ENCODE measurements at places on chromosomes 12 and 14.

DNA sequence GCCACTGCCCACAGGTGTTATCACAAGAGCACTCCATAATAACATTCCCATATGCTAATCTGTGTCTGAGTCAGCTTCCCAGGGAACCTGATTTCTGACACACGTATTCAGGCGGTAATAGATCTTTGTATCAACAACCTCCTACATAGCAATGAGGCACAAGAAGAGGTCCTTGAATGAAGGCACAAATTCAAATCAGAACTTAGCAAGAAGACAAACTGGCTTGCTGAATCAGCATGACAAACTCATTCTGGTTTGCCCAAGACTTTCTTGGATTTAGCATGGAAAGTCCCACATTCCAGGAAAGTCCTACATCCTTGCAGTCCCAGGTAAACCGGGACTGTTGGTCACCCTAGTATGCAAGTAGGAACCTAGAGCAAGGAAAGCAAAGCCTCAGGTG, 33.9 kb upstream of the RNU6-7 start:
- no peak for DNase-seq

- peak; percentile 89 for DNase-seq
Measured at GRCh38 chr12:29783773-29784666, at the start of gene TMTC1. Gene TMTC1, minus strand, starts transcription at chr12:29783942. Its CDS starts 191 bp downstream, at chr12:29783751.

DNA sequence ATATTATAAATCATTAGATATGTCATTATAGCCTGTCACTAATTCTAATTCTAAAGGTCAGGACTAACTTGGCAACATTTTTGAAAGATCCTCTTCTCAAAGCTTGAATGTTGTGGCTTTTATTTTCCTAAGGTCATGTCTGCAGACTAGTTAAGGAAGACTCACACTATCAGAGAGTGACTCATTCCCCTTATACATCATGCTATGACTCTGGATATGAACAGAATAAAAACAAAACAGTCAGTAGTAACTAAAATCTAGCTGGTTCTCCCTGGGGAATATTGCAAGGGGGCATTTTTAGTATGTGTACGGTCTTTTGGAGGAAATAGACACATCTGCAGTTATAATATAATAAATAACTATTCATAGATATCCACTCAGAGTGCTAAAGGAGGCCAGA, 170.6 kb downstream of the SLC2A13 start:
- no peak for DNase-seq

DNA sequence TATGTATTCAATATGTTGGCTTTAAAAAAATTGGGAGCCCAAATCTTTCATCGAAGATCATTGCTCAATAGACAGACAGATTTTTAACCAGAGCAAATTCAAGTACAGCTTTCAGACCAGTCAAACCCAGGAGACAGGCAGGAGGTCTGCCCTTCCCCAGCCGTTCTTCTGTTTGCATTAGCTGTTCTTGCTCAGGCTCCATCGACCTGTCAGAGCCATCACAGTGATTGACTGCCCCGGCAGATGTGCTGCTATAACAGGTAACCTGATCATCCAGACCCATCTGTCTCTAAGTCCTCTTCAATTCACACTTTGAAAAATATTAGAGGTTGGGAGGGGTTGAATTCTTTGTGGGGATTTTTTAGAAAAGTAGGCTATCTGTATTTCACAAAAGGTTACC, 453.5 kb downstream of the FOXG1 start:
- no peak for DNase-seq

GRCh38 chr12:56522411-56523193, 982 bp downstream of the RBMS2 start:
- no peak for DNase-seq

DNA sequence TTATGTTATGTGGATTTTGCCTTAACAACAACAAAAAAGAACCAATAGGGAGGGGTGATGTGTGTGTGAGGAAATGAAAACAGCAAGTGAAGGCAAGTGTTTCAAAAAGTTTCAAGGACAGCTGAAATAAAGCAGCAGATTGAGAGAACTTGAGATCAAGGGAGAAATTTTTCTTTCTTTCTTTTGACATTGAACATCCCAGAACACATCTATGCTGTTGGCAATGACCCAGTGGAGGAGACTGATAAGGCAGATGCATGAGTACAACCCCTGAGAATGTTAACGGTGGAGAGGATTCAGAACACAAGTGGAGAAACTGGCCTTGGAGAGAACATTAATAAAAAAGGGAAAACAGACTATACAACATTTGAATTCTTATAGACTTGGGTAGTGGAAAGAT, 2.9 kb downstream of the LLPH start:
- no peak for DNase-seq

DNA sequence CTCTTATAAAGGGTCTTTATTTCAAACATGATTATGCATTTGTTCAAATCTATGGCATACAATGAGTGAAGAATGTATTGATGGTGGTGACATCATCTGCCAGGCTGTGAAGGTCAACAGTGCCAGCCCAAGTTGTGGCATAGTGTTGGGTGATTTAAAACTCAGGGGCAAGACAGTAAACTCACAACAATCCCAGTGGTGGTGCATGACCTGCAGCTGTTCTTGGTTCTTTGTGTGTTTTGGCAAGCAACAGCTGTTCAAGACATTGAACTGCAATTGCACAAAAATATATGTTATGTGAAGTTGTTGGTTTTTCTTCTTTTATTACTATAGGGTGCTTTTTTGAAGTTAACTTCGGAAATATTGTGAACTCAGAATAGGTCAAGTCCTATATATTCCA, 851.6 kb downstream of the NRXN3 start:
- DNase-seq, result no peak

DNA sequence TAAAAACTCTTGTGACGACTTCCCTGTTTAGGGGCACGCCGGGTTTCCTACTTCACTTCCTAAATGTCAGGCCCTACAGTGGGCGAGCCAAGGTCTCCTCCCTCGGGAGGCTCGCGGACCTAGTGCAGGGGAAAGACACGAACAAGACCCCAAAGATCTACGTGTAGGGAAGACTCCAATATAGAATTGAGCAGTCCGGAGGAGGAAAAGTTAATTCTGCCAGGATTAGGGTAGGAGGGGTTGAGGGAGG, 564 bp downstream of the ATXN3 start:
- DNase-seq, result peak; percentile 88

GRCh38 chr12:118391836-118392235, 15.5 kb downstream of the SUDS3 start:
- DNase-seq, result no peak

- DNase-seq, result no peak
Measured at GRCh38 chr14:53536446-53536845, 383.3 kb upstream of the DDHD1 start.

- no peak for DNase-seq
Measured at GRCh38 chr12:7948589-7949260, 12.7 kb upstream of the SLC2A3 start.

GRCh38 chr12:109153821-109154441, 37.5 kb downstream of the ACACB start:
- DNase-seq, result no peak

DNA sequence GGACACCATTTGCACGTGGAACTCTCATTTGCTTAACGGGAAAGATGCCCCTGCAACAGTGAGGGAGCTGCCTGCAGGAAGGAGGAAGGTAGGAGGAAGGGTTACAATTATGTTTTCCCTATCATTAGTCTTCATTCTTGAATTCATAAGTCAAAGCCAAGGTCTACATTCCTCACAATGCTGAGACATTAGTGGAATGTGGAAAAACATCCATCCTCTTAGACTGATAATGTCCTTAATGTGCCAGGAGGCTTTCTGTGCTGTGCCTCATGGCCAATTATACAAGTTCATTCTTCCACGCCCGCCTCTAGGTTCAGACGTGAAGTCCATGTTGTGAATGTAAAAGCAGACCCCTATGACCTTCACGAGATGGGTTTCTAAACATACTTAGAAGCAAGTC, 1212.4 kb upstream of the TMEM132C start:
- DNase-seq, result no peak

GRCh38 chr12:54404061-54405004, 14.7 kb downstream of the ITGA5 start:
- no peak for DNase-seq

DNA sequence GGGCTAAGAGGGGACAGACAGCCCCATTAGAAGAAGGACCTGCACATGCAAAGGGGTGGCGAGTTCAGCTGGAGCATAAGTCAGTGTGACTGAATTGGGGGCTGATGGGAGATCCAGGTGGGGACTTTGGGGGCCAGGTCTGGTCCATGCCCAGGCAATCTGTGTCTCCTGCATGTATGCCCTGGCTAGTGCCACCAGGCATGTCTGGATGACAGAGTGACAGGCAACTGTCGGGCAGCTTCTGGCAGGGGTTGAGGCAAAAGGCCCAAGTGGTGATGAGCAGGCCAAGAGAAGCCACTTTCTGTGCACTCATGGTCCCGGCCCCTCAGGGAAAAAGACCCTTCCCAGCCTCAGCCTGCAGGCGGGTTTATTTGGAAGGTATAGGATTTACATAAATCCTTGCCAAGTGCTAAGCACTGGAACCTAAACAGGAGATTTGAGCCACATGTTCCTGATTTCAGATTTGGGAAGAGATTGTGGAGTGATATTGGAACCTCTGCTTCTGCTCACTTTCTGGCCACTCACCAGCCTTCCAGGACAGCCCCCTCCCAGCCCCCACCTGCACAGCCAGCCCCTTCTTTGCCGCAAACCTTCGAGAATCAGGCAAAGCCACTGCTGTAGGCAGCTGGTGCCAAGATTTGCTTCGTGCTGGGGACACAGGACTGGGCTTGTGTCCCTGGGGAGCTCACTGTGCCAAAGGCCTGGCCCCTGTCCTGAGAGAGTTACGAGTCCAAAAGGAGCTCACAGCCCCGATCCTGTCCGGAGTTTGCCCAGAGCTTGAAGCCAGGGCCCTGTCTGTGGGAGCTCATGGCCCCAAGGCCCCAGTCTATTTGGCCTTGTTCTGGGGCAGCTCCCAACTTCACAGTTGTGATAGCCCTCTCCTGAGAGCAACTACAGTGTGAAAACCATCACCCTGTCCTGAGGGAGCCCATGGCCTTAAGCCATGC, 232.5 kb upstream of the RTL1 start:
- DNase-seq, result no peak

- no peak for DNase-seq
Measured at GRCh38 chr14:50957296-50957695, 13.0 kb upstream of the PYGL start.

DNA sequence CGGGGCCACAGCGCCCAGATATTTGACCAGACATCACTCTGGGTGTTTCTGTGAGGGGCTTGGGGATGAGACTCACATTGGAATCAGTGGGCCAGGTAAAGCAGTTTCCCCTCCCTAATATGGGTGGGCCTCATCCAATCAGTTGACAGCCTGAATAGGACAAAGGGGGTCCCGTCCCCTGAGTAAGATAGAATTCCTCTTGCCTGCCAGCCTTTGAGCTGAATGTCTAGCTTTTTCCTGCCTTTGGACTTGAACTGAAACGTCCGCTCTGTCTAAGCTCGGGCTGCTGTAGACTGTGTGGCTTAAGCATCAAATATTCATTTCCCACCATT, 88.8 kb upstream of the DIO3 start:
- DNase-seq, result no peak

GRCh38 chr12:91639327-91639726, 456.7 kb upstream of the DCN start:
- DNase-seq, result no peak

DNA sequence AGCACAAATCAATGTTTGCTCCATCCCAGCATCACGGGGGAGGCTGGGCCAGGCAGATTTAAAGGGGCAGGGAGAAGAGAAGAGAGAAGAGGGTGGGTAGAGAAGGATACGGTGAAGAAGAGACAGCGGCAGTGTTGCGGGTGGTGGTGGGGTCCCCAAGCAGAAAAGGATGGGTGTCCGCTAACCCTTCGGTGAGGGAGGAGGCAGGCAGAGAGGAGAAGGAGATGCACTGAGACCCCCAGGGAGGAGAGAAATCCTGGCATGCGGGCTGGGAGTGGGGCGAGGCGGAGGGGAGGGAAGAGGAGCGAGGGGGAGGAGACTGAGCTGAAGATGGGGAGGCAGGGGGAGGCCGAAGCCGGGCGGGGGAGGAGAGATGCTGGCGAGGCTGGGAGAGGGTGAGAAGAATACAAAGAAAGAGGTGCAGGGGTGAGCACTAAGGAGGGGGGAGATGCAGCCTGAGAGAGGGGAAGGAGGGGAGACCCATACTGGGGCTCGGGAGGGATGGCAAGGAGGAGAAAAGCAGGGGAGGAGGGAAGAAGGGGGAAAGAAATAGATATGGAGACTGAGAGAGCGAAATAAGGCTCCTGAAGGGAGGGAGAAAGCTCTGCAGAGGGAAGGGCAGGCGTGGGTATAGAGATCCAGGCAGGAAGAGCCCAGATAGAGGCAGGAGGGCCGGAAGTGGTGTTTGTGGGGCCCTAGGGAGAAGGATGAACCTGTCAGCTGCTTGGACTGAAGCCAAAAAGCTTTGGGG, at the start of gene JPH4:
Gene JPH4 (minus strand): TSS at position 231 of the 751 bp plus-strand sequence. CDS start 1,337 bp downstream, outside the sequence.
- DNase-seq, result no peak

DNA sequence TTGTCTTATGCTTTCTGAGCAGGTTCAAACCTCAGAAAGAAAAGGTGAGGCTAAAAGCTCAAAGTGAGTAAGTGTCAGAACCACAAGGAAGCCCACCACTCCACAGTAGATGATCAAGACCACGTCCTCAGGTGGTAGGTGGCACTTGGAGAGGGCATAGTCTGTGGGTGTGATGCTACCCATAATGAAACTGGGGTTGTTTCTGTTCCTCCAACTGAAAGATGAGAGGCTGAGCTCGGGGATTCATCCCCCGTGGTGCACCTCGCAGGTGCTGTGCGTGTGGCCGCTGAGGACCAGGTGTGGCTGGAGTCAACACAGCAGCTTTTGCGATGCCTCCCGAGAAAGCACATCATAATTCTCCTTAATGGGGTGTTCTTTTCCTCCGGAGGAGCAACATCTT, 285.7 kb downstream of the TTC8 start:
- DNase-seq, result no peak

- no peak for DNase-seq
Measured at GRCh38 chr12:48193623-48194022, 9.5 kb downstream of the OR10AD1 start.

GRCh38 chr12:56994231-56994746, 12.1 kb downstream of the ZBTB39 start:
- DNase-seq, result no peak

DNA sequence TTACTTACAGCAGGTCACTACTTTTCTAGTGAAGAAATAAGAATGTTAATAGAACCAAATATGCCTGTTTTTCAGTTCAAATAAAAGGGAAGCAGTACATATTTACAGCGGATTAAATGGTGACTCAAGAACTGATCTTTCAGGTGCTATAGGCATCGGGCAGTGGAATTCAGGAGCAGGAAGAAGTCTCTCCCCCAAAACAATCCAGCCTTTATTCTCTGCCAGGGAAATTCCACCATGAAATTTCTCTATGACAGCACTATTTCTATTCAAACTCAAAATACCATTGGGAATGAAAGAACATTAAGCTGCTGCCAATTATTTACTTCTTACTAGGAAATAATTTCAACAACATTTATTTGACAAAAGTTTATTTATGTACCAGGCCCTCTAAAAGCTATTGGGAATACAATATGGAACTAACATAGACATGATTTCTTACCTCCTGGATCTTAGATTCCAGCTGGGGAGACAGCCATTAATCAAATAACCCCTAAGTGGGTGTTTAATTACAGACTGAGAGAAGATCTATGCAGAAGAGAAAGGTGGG, 60.3 kb upstream of the KRR1 start:
- no peak for DNase-seq

DNA sequence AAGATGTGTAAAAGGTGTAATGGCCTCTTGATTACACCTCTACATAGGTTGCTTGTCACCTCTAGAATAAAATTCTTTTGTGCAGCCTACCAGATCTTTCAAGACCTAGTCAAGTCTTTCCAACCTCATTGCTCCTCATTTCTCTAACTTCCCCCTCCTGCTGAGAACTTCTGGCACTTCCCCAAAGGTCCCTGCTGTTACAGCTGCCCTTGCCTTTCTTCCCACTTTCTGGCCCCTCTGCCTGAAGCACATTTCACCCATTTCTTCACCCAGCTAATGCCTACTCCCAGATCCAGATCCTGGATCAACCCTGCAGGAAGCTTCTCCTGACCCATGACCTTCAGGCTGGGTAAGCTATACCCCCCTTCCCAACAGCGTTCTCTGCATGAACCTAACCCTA, 1.5 kb downstream of the TSHR start:
- DNase-seq, result no peak

All from Right ventricle myocardium inferior (tissue), 1 donor.